ENCODE measurements at places on chromosomes 12 and 14. TPM values are rescaled to one million over a fixed set of nuclear protein-coding genes. Genes with fewer than 3 reads are reported as not detected.

Gene HOXC12
- total RNA-seq = not detected

- DNase-seq = no peak
These were observed 97.2 kb downstream of the BCL11B start for GRCh38 chr14:99174770-99175319.

- DNase-seq = no peak
These were observed 43.4 kb upstream of the SCN8A start for GRCh38 chr12:51547606-51548005.

DNA sequence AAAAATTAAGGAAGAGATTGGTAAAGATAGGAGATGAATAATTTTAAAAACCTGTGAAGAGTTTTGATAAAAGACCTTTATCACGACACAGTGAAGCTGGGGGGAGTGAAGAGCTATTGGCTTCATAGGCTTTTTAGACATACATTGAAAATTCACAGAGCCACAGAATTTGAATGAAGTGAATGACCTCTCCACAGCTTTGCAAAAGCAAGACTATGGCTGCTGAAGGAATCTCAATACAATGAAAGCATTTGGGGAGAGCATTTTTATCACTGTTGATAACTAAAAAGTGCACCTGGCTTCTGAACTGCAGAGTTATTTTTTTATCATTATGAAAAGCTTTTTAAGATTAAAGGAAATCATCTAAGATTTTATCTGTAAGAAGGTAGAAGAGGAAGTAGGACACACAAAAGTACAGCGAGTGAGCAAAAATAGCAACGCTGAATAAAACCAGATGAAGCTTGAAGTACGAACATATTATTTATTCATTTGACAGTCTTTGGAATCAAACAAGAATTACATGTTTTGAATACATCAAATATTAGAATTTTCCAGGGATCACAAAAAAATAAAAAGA is 317.5 kb downstream of the KCNC2 start:
- DNase-seq = no peak

DNA sequence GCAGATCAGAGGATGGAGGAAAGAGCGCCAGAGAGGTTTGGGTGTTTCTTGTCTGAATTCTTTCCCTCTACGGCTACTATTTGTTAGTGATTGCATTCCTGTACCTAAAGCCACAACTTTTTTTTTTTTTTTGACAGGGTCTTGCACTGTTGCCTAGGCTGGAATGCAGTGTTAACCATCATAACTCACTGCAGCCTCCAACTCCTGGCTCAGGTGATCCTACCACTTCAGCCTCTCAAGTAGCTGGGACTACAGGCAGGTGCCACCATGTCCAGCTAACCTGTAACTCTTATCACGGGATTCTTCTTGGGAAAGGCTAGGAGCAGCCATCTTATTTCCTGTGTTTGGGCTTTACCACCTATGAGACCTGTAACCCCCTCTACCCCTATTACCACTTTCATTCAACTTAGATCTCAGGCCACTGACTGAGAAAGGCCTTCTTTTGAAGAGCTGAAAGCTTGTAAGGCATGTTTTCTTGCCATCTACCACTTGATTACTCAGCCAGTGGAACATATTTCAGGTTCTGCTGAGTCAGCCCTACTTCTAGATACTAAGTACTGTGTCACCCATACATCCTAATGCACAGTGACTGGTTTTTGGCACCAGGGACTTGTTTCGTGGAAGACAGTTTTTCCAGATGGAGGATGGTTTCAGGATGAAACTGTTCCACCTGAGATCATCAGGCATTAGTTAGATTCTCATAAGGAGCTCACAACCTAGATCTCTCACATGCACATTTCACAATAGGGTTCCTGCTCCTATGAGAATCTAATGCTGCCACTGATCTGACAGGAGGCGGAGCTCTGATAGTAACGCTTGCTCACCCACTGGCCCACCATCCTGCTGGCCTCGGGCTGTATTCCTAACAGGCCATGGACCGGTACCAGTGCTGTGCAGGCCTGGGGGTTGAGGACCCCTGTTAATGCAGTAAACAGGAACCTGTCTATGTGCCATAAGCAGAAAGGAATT is 6.9 kb downstream of the VEZT start:
- DNase-seq = peak; percentile 70

Gene PSMA6
- 143 TPM for total RNA-seq

Gene RTL1
- total RNA-seq = 0.15 TPM

GRCh38 chr14:71190770-71191374 is 283.6 kb downstream of the PCNX1 start:
- no peak for DNase-seq

Gene GNPTAB
- total RNA-seq = 4.7 TPM

DNA sequence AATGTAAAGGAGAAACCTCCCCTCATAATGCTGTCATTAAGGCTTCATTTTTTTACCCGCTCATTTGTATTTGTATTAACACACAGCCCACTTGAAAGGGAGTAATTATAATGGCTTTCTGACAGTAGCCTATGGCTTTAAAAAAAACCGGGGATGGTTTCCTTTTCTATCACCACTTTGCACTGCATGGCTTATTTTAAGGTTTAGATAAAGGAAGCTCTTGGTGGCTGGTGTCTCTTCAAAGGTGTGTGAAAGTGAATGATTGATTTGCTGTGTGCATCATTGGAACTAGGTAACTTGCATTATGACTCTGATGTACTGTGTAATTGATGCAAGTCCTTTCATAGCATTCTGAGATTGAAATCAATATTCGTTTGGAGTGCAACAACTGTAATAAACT is 80.7 kb downstream of the NPAS3 start:
- no peak for DNase-seq

Gene EML5
- total RNA-seq = 0.92 TPM

Gene CFAP251
- 3.8 TPM for total RNA-seq

All from cardiac muscle cell (in vitro differentiated cells and primary cell).